ENCODE measurements at places on chromosomes 7 and 10.
A peak's percentile ranks its signal among the peaks of the same experiment; 100 is the strongest.

GRCh38 chr7:75966190-75966961 lies 28.0 kb downstream of the TMEM120A start:
- DNase-seq: no peak

DNA sequence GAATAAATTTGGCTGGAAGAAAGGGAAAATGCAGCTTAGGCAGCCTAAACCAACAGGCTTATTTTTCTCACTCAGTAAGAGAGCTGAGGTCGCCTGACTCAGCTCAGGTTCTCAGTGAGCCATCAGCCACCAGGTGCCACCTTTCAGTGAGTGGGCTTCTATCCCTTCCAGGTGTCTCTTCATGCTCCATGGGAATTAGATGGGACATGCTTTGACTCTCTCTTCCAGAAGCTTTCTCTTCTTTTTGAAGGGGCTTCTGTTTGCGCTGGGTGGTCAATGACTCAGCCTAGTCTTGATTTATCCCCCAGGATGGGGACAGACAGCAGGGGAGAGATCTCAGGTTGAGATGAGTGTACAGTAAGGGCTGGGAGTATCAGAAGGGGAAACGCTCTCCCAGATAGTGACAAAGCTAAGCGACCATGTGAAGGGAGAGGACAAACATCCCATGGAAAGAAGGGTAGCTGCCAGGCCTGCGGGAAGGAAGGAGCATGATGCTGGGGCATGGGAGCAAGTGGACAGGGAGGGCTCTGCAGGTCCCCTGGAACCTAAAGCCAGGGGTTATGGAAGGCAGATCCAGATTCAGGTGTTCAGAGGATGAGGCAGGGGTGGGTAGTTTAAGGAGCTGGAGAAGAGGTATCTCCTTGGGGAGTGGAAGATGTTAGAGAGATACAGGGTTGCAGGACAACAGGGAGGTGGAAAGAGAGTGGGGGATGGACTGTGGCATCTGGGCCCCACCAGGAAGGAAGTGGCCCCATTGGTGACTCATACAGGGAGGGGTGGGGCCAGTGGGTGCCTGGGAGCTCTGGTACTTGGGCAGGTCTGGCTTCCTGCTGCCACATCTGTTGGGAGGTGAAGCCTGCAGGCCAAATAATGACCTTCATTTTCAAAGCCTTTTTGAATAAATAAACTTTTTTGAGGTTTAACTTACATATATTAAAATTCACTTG lies 32.5 kb downstream of the OGDH start:
- DNase-seq: peak; percentile 94

- DNase-seq: no peak
Measured at GRCh38 chr10:44463511-44464121, 78.7 kb upstream of the CXCL12 start.

- DNase-seq: no peak
Measured at GRCh38 chr10:32180390-32181280, 124.4 kb upstream of the KIF5B start.

DNA sequence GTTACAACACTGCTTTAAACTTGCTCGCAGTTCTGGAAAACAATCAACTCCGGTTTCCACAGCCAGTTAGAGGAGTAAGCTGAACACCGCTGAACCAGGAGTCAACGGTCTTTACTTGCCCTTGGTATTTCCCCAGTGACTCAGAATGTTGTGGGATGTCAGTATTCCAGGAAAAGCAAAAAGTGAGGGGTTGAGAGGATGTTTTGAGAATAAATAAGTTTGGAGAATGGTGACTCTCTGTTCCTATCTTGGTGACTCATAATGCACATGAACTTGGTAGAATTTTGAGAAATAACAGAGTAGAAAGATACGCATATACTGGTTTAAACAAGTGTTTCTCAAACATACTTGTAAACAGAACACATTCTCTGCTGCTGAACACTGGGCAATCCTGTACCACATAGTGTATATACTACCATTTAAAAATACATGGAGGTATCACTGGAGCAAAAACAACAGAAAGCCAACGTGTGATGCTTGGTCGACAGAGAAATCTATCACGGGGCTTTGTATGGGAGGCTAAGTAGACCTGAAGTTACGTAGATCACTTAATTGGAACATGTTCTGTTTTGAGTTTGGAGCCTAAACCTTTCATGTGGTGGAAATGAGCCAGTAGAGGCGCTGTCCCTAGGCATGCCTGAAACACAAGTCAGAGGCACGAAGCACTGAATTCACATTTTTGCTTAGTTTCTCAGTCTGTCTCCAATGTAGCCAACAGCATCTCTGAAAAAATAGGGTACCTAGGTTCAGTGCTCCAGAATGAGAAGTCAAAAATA lies 534.3 kb downstream of the PARD3 start:
- peak; percentile 28 for DNase-seq

DNA sequence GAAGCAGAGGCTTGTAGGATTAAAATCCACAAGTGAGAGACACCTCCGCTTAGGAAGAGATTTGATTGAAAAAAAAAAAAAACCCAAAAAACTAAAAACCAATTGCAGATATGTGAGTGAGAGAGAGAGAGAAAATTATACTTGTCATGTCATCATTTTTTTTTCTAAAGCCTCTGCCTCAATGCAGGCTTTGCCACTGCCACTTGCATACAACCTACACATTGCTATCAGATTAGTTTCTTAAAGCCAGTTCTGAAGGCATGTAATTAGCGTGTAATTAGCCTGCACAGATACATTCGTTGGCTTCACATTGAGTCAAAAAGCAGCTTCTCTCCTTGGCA lies 86.1 kb upstream of the MTPN start:
- DNase-seq: no peak

DNA sequence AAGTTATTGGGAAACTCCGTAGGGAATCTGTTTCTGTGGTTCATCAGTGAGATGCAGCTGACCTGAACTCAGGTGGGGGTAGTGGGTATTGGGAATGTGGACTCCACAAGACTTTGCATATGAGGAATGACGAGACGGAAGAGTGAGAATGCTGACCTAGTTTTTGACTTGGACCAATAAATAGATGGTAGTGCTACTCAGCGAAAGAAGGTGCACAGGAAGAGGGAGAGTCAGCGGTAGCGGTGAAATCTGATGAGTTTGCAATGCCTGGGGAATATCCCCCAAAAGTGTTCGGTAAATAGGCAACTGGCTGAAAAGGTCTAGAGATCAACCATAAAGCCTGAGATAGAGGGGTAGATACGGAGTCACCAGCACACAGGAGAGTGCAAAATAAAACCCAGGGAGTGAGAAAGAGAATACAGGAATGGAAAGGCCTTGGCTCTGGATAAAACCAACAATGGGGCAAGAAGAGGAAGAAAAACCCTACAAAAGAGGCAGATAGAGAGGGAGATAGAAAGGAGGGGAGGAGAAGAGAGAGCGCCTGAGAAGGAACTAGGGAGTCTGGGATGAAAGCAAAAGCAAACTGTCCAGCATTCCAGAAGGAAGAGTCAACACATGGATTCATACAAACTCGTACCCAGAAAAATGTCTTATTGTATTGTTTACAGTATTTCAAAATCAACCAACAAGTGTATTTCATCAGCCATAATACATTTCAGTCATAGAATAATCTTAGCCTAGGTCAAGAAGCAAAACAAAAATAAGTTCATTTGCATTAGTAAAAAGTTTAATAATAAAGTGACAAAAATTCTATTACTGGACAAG lies 5.4 kb downstream of the ARHGAP21 start:
- no peak for DNase-seq

DNA sequence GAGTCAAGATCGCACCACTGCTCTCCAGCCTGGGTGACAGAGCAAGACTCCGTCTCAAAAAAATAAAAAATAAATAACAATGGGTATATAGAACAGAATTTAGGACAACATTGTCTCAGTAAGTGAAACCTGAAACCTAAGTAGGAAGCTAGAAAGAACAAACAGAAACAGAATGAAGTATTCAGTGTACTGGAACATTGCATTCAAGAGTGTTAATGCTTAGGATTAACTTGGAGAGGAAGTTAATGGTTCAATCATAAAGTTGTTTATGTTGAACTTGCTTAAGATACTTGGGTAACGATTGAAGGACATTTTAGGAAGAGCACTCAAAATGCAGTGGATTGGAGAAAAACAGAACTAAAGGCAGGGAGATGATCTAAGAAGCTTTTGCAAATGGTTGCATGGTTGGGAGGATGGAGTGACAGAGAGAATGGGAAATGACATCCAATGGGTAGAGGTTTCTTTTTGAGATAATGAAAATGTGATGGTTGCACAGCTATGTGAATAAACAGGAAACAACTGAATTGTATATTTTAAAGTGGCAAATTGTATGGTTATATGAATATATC lies 233.7 kb downstream of the ADK start:
- DNase-seq: no peak

- DNase-seq: no peak
Measured at GRCh38 chr7:139426258-139427028, 57.0 kb downstream of the KLRG2 start.

DNA sequence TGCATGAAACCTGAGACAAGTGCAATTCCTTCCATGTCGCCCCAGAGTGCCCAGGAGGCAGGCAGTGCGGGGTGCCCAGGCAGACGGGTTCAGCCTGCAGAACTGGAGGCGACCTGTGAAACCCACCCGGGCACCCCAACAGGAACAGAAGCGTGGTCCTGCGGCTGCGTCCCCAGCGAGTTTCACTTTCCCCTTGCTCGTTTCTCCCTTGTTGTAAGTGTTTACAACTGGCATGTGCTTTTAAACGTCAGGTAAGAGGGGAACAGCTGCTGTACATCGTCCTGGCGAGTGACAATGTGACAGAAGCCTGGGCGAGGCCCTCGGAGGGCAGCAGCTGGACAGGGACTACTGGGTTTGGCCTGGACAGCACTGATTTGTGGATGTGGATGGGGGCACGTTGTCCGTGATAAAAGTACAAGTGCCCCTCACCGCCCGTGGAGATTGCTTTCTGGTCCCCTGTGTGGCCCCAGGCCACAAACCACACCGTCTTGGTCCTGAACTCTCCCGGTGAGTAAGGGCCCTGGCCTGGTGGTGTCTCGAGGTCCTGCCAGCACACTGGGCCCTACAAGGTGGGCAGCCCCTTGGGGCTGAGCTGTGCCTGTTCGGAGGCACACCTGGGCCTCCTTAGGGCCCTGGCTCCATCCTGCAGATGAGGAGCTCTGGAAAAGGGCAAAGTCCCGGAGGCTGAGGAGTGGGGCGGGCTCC lies 4.0 kb downstream of the VENTX start:
- DNase-seq: no peak

DNA sequence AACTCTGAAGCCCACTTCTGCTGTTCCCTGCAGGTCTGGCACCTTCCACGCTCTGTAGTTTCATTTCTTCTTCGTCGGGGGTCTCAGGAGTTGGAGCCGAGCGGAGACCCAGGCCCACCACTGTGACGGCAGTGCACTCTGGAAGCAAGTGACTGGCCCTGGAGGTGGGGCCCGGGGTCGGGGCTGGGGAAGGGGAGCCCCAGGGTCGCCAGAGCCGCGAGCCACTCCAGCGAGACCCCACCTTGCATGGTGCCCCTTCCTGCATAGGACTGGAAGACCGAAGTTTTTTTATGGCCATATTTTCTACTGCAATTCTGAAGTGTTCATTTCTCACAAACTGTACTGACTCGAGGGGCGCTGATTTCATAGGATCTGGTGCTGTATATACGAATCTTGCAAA lies 172.8 kb downstream of the CCDC3 start:
- DNase-seq: no peak

- no peak for DNase-seq
Measured at GRCh38 chr7:3517344-3517743, 216.3 kb downstream of the SDK1 start.

DNA sequence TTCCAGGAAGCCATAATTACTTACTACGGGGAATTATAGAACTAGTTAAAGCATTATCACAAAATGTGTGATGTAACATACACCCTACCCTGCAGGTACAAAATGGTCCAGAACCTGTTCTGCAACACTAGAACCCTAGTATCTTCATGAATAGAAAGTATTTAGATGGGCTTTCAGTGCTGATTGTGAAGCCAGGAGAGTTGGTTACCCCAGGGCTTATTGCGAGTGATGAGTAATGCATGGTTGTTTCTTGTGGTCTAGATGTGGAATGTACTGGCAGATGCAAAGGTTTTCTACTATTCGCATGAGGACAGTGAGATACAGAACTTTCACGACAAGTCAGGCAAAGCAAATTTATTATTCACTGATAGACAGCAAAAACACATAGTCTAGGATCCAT lies 33.6 kb upstream of the AGR3 start:
- peak; percentile 42 for DNase-seq

DNA sequence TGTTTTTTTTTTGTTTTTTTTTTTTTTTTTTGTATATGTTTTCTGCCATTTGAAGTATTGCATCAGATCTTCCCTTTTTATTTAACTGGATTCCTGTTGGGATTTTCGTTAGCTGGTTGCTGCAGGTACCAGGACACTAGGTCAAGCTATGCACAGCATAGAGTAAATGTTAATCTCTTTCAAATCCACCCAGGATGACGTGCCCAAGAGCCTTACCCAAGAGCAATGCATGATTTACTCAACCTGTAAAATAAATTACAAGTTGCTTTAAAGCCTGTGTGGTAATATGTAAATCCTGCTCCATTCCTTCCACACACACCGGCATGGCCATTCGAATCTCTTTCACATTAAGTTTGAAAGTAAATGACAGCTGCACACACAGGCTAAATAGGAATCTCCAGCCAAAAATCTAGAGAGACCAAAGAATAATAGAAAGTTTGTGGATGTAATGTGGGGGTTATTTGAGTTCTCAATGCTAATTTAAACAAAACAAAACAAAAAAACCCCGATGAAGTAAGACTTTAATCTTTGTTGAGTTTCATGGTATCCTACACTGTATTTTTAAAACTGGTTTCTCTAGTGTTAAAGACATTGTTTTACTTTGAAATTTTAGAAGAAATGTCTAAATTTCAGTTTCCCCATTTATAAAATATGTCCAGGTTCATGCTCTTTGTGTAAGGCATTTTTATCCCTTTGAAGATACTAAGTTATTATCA lies 167.9 kb downstream of the FRMD4A start:
- DNase-seq: no peak

- DNase-seq: no peak
Measured at GRCh38 chr7:103766660-103767059, 222.8 kb downstream of the RELN start.

Data from H54 (cell line).